Activated CD4-positive, CD25-positive, alpha-beta regulatory T cell (primary cell): ENCODE measurements at places on chromosomes 11 and 22.

DNA sequence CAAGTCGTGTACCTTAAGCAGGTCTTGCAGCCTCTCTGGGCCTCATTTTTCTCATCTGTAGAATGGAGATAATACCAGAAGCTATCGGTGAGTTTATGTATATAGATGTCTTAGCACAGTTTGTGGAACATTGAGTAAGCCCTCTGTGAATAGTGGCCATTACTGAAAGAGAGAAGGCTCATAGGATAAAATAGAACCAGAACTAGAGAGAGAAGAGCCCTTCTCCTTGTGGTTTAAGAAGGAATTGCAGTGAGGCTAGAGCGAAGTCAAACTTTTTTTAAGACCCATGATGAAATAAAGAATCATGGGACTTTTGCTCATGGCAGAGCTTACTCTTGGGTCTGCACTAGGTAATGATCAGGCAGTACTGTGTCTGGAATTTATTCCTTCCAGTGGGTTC lies 137.1 kb downstream of the TRIM44 start:
- DNase-seq = no peak

DNA sequence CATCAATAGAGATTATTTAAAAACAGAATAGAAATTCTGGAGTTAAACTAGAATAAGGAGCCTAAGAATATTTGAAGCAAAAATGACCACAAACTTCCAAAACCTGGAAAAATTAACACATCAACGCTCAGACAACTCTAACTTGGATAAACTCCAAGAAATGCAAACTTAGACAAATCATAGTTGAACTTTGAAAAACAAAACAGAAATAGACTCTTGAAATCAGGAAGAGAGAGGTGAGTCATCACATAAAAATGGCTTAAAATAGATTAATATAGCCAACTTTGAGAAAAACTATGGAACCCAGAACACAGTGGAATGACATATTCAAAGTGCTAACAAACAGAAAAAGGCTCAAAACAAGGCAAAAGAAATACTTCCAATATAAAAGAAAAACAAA lies 974.2 kb downstream of the JRKL start:
- DNase-seq = no peak

DNA sequence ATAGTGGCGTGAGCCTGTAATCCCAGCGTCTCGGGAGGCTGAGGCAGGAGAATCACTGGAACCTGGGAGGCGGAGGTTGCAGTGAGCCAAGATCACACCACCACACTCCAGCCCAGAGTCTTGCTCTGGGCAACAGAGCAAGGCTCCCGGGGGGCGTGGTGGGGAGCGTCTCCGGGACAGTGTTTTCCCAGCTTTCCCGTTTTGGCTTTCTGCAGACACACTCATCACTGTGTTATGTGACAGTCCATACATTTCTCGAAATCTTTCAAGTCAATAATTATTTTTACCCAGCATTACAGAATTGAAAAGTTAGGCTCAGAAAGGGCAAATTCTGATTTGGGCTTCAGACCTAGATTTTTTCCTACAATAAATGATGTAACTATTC lies 31.7 kb downstream of the NEAT1 start:
- DNase-seq = no peak

GRCh38 chr11:30447058-30447640 lies 124.2 kb downstream of the ARL14EP start:
- DNase-seq = no peak

- DNase-seq = no peak
Observed at GRCh38 chr11:128472128-128473089, 114.9 kb downstream of the ETS1 start.

DNA sequence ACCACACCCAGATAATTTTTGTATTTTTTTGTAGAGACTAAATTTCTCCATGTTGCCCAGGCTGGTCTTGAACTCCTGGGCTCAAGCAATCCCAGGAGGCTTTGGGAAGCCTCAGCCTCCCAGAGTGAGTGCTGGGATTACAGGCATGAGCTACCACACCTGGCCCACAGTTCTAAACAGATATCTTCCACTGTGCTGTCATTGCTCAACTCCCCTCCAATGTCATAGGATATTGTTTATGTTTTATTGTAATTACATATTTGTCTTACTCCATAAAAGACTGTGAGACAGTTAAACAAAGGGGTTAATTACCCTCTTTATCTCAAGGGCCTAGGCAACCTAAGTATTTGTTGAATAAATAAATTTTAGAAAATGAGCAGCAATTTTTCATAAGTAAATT lies 204.2 kb downstream of the GRM5 start:
- DNase-seq = no peak

DNA sequence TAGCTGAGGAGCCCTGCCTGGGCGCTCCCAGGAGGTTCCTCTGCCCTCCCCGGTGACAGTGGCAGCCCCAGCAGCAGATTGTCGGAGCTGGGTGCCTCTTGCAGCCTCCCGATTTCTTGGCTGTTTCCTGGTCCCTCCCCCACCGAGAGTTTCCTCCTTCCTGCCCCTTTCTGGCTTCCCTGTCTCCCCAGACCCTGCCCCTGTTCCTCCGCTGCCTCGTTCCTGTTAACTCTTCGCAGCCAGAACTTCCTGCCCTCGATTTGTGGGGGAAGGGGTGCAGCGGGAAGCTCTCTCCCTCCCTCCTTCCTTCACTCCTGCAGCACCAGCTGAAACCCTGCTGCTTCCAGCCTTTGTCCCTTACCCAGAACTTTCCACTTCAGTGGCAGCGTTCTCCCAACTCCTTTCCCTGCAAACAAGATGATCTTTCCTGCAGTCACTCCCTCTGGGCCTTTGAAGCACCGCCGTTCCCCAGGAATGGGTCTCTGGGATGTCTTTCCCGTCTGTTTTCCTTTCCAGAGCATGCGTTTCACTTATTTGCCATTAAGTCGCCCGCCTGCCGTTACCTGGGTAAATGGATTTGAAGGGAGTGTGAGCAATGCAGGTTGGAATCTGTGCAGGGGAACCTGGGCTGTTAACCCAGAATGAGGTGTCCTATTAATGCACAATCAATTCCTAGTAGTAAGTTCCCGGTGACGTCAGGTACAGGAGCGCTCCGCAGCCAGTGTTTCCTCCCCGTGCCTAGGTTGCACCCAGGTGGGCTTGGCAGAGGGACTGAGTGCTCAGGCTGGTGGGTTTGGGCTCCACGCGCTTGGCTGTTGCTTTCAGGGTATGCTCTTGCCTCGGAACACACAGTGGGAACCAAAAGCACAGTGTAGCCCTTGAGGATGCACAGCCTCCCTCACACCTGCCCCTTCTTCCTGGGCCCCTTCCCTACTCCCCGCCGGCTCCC lies 4.3 kb downstream of the GRK2 start:
- no peak for DNase-seq
